ENCODE measurements at places on chromosomes 5 and 9.

DNA sequence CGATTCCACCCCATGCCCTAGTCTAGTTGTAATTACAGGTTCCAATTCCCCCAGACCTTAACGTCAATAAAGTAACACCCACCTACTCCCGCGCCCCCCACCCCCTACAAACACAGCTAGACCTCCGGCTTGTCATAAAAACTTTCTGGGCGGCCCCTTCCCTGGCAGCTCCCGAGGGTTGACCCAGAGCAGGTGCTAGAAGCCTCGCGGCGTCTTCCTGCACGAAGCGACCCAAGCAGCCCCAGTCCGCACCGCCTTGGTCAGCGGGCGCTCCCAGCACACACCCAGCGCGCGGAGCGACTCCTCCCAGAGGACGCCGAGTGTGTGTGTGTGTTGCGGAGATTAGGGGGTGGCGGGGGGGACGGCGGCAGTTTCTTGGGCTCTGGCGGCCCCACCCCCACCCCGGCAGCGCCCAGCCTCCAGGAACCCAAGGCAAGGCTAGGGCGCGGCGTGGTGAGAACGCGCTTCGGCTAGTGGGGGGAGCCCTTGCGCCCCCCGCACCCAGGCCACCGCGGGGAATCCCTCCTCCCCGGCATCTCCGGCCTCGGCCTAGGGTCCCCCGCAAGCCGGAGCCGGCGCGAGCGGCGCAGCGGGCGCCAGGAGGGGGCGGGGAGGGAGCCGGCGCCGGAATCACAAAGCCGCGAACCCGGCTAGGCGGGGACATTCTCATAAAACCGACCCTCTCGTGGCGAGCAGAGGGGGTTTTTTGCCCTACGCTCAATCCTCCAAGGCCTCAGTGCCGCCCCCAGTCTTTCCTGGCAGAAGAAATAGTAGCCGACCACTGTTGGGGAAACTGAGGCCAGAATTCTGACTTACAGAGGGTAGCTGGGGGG is 2.2 kb downstream of the PCDH1 start:
- DNase-seq = peak; percentile 35

GRCh38 chr5:175753536-175754402 is 95.9 kb downstream of the HRH2 start:
- no peak for DNase-seq

DNA sequence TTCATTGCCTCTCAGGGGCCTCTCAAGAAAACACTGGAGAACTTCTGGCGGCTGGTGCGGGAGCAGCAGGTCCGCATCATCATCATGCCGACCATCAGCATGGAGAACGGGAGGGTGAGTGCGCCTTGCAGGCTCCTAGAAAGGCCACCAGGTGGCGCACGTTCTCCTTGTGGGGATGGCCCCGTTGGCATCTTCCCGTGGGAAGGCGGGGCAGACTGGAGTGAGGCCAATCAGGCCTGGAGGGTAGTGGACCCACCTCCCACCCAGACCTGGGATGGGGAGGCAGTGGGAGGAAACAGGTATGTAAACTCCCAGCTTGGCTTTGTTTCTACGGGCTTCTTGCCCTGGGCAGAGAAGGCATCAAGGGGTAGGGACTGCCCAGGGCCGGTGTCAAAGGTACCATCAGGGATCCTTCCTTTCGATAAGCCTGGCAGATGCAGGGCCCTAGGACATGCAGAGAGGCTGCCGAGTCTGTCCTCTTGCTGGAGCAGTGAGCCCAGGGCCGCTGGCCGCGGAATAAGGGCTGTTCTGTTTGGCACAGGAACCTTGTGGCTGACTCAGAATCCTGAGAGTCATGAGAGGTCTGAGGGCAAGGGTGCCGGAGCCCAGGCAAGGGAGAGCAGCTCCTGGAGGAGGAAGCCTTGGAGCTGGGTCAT is 18.9 kb upstream of the SPTLC1 start:
- peak; percentile 77 for DNase-seq

DNA sequence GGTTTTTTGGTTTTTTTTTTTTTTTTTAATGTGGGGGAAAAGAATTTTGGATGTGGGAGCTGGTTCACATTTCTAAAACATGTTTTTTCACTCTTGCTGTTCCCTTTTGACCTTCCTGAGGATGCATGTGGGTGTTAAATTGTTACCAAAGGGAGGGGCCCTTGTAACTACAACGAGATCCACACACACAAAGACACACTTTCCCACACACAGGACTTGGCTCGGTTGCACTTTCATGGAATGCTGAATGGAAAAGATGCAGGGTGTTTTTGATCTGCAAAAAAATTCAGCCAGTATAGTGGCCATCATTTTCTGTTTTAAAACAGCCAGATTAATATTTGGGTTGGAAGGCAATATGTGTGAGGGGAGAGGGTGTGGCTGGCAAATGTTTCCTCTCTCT is 576.9 kb downstream of the EBF1 start:
- no peak for DNase-seq

DNA sequence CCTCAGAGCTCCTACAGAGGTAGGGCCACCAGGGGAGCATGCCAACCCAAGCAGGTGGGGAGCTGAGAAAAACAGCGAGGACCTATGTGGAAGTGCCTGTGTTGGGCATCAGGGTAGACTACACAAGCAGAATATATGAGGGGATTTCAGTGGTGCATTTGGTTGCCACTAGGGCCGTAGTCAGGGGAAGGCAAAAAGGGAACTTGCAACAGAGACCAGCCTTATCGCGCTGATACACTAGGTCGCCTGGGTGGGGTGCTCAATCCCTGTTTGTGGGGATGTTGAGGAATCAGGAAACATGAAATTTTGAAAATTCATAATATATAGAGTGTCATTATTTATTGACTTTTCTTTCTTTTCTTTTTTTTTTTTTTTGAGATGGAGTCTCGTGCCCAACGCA is 370.9 kb upstream of the PRR16 start:
- peak; percentile 27 for DNase-seq

DNA sequence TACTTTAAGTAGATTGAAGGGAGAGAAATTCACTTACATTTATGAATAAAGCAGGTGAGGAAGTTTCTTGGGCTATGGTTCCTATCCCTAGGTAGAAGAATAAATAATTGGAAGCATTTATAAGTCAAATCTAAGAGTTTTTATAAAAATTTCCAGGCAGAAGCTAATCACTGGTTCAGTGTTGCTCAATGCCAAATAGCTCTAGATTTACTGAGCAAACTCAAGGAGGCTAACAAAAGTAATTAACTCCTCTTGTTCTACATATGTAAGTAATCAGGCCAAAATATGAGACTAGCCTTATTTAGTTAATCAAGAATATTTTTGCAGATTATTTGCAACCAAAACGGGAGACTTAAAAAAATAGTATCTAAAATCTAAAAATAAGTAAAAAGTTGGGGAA is 472.3 kb downstream of the PLK2 start:
- DNase-seq = no peak

DNA sequence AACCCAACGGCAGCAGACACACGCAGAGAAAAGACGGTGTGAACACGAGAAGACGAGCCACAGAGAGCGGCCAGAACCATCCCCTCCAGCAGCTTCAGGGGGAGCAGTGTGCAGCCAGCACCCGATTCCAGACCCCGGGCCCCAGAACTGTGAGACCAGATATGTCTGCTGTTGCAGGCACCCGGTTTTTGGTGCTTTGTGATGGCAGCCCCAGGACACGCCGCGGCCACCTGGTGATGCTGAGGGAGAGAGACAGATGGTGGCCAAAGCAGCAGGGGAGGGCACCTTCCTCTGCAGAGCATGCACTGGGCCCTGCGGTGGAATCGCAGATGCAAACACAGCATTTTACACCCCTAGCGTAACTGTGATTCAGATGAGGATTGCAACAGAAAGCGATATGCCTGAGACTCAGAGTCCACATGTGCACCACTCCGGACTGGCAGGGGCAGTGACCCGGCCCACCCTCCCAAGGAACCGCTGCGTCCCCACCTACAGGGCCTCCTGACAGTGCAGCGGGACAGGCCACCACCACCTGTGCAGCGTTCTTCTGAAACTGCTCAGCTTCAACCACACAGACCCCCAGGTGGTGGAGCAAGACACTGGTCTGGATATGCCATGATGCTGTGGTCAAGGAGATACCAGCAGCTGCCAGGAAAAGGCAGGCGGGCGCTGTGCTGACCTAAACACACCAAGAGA is 24.0 kb downstream of the ZDHHC11B start:
- DNase-seq = no peak

DNA sequence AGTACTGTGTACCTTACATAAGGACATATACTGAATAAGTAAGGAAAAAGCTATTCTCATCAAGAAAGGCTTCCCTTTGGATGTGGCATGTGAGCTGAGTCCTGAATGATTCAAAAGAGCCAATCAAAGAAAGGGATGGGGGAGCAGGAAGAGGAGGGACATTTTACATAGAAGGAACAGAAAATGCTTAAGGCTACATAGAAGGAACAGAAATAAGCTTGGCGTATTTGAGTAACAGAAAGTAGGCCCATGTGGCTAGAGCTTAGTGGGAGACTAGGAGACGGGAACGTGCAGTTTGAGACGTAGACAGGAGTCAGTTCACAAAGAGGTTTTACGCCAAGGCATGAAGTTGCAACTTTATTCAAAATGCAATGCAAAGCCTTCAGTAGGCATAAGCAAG is 126.3 kb downstream of the CEMIP2 start:
- no peak for DNase-seq

DNA sequence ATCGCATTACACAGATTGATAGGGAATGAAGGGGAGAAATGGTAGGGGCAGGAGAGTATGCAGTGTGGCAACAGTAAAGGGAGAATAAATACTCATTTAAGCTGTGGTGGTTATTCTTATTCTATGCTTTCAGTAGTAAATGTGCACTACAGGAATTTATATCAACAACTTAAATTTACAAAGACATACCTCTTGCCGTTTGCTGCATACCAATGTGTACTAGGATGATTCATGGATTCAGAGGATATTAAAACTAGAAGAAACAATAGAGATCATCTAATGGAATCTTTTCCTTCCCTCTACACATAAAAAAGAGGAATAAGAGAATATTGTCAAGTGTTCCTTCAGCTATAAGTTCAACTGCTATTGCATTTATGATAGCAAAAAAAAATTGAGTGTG is 103.3 kb upstream of the RASA1 start:
- no peak for DNase-seq

- peak; percentile 47 for DNase-seq
Observed at GRCh38 chr9:121822093-121823085, 171.0 kb downstream of the DAB2IP start.

GRCh38 chr5:2803751-2804150 is 52.3 kb upstream of the IRX2 start:
- DNase-seq = no peak

GRCh38 chr5:147169399-147169798 is 65.4 kb upstream of the STK32A start:
- no peak for DNase-seq

DNA sequence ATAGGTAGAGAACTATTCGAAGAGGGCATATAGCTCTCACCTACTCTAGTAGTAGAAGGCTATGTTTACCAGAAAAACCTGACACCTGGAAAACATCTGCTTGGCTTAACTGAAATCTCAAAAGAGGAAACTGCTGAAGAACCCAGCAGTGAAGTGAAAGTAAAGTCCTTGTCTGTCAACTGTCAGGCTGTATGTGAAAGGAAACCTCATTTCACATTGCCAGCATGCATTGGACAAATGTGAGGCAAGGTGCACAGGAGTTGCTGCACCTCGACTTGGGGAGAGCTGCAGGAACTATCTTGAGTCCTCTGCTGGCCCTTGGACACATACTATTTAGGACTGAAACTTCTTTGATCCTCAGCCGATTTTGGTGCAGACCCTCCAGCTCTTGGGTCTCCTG is 53.3 kb downstream of the NREP start:
- no peak for DNase-seq

GRCh38 chr5:14812166-14812565 is 59.4 kb downstream of the ANKH start:
- no peak for DNase-seq

DNA sequence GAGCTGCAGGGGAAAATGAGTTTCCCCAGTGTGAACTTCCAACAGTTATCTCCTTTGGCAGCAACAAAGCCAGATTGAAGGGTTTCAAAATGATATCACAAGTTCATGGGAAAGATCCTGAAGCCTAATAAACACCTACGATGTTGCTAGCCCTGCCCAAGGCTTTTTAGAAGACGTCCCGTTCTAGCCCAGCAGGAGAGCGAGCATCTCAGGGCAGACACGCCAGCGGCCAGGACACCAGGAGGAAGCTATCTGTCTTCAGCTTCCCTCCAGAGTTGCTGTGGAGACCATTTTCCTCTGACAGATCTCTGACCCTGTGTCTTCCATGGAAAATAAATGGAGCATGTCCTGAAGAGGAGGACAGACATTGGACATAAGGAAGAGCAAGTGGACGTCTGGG is 98.4 kb downstream of the FBXO38 start:
- no peak for DNase-seq

- no peak for DNase-seq
Observed at GRCh38 chr5:176564002-176564401, 14.9 kb downstream of the CDHR2 start.

DNA sequence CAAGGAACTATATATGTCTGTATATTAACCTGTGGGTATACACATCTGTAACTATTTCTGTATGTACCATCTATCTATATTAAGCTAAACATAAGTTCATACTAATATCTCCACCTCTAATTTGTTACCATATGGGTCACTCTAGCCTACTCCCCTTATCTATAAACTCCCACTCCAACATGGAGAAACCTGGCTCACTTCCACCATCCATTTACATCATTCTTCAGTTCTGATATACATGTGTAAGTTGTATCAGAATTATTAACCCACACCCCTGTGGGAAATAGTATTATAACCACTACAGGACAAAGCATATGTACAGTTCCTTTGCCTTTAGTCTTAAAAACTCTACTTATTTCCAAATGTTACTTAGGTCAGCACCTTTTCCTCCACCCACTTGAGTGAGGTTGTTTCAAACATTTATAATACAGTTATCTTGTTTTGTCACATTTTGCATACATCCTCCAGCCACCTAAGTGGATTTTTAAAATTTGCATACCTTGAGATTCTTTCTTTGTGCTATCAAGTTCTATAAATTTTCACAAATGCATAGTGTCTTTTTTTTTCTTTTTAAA is 10.6 kb downstream of the NDFIP1 start:
- DNase-seq = no peak

DNA sequence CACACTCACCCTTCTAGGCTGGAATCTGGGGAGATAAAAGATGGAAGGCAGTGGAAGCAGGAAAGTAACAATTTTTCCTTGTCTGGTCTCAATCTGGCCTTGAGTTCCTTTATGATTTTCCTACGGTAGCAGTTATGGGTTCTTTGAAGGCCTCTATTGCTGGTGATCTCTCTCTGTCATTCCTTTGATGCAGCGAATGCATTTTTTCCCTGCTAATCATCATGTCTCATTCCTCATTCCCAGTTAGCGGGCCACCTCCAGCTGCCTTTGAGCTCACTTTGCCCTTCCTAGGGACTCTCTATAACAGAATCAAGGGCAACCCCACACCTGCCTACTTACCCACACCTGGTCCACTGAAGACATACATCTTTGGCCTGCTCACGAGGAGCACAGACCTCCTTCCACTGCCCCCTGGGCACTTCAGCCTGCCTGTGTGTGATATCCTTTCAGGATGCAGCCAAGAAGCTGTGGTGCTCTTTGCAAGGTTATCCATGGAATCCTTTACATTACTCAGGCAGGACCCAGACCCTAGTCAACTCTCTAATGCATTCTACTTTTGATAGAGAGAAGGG is 191.7 kb downstream of the DRD1 start:
- DNase-seq = no peak

GRCh38 chr5:150574818-150575547 is 65.5 kb upstream of the SYNPO start:
- DNase-seq = no peak

Measured in dorsolateral prefrontal cortex (tissue), 122 donors.